Naive B cell (primary cell): ENCODE measurements at places on chromosomes 7 and 10. TPM values are rescaled to one million over a fixed set of nuclear protein-coding genes. Genes with fewer than 3 reads are reported as not detected.

ADIRF gene
- not detected for polyA plus RNA-seq

MKX gene
- polyA plus RNA-seq = not detected

KNDC1 gene
- polyA plus RNA-seq = 0.08 TPM

CPEB3 gene
- polyA plus RNA-seq = 1.0 TPM

DTX2 gene
- polyA plus RNA-seq = 12.9 TPM

ZNF239 gene
- polyA plus RNA-seq = 2.6 TPM

FAM20C gene
- polyA plus RNA-seq = not detected

SLC16A12 gene
- polyA plus RNA-seq = not detected

SLC26A4 gene
- polyA plus RNA-seq = not detected

HEPACAM2 gene
- not detected for polyA plus RNA-seq

FAM241B gene
- not detected for polyA plus RNA-seq

PLEKHS1 gene
- not detected for polyA plus RNA-seq

CLRN3 gene
- not detected for polyA plus RNA-seq

TUBAL3 gene
- not detected for polyA plus RNA-seq

FLNC gene
- not detected for polyA plus RNA-seq

FAM25G gene
- not detected for polyA plus RNA-seq

PTPN12 gene
- polyA plus RNA-seq = 4.0 TPM

ZNF789 gene
- polyA plus RNA-seq = 7.3 TPM

BAG3 gene
- polyA plus RNA-seq = not detected

MNX1 gene
- not detected for polyA plus RNA-seq

ELFN1 gene
- not detected for polyA plus RNA-seq

CTTNBP2 gene
- not detected for polyA plus RNA-seq

ANKRD2 gene
- not detected for polyA plus RNA-seq

PAX4 gene
- polyA plus RNA-seq = not detected

HMX2 gene
- polyA plus RNA-seq = not detected

LIPM gene
- polyA plus RNA-seq = not detected

NOS3 gene
- 2.4 TPM for polyA plus RNA-seq

HABP2 gene
- polyA plus RNA-seq = not detected

SPAM1 gene
- not detected for polyA plus RNA-seq

EBF3 gene
- polyA plus RNA-seq = not detected

DYNC1I1 gene
- not detected for polyA plus RNA-seq

HSPA12A gene
- 0.64 TPM for polyA plus RNA-seq

ETV1 gene
- polyA plus RNA-seq = not detected
